Placental pericyte (primary cell): ENCODE measurements at places on chromosomes 7 and 10. TPM values are rescaled to one million over a fixed set of nuclear protein-coding genes. Genes with fewer than 3 reads are reported as not detected.

LRRC18 gene
- total RNA-seq = not detected in 2 replicates

IL2RA gene
- not detected in 2 replicates for total RNA-seq

SPDYE8 gene
- not detected in 2 replicates for total RNA-seq

LAMB4 gene
- 0.29 TPM in 1 of 2 replicates, not detected in the other for total RNA-seq

LRRD1 gene
- total RNA-seq = under 0.01 TPM in 1 of 2 replicates, not detected in the other

BAIAP2L1 gene
- total RNA-seq = 9.0 and 10.2 TPM in 2 replicates

CYP26C1 gene
- 0.14 TPM in 1 of 2 replicates, not detected in the other for total RNA-seq

SLC26A5 gene
- total RNA-seq = not detected in 2 replicates

ADRB1 gene
- not detected in 2 replicates for total RNA-seq

MRLN gene
- total RNA-seq = not detected in 2 replicates

PDE6C gene
- not detected in 2 replicates for total RNA-seq

TMEM213 gene
- not detected in 2 replicates for total RNA-seq

RAMP3 gene
- not detected in 2 replicates for total RNA-seq

SMNDC1 gene
- total RNA-seq = 6.8 and 8.7 TPM in 2 replicates

PDLIM1 gene
- 37.9 and 105 TPM in 2 replicates for total RNA-seq

DNAAF5 gene
- 33.3 and 59.1 TPM in 2 replicates for total RNA-seq

CUBN gene
- 1.1 and 3.7 TPM in 2 replicates for total RNA-seq

PAPOLB gene
- under 0.01 and 0.14 TPM in 2 replicates for total RNA-seq

SP8 gene
- not detected in 2 replicates for total RNA-seq

HUS1 gene
- total RNA-seq = 18.6 and 35.6 TPM in 2 replicates

RPEL1 gene
- total RNA-seq = under 0.01 TPM in 1 of 2 replicates, not detected in the other

PIK3AP1 gene
- under 0.01 and 0.43 TPM in 2 replicates for total RNA-seq

FAM24A gene
- not detected in 2 replicates for total RNA-seq

MPP7 gene
- 0.14 TPM in 1 of 2 replicates, not detected in the other for total RNA-seq

TMEM225B gene
- 0.44 TPM in 1 of 2 replicates, not detected in the other for total RNA-seq

MBL2 gene
- not detected in 2 replicates for total RNA-seq

FLNC gene
- 67.8 and 206 TPM in 2 replicates for total RNA-seq

WDFY4 gene
- total RNA-seq = under 0.01 TPM in 1 of 2 replicates, not detected in the other

VAX1 gene
- total RNA-seq = not detected in 2 replicates

PRPS1L1 gene
- not detected in 2 replicates for total RNA-seq

ZC3HAV1 gene
- 23.0 and 57.1 TPM in 2 replicates for total RNA-seq

PNLIPRP2 gene
- total RNA-seq = not detected in 2 replicates

FAM25G gene
- total RNA-seq = not detected in 2 replicates

ANKRD1 gene
- 7.0 and 12.9 TPM in 2 replicates for total RNA-seq

ATP6V0A4 gene
- total RNA-seq = 0.14 and 0.22 TPM in 2 replicates

GIMAP8 gene
- total RNA-seq = under 0.01 TPM in 1 of 2 replicates, not detected in the other

CALML5 gene
- total RNA-seq = not detected in 2 replicates

PNLIP gene
- not detected in 2 replicates for total RNA-seq

CPN1 gene
- not detected in 2 replicates for total RNA-seq

ABI1 gene
- total RNA-seq = 32.4 and 73.4 TPM in 2 replicates

TMEM196 gene
- not detected in 2 replicates for total RNA-seq

MYO3A gene
- not detected in 2 replicates for total RNA-seq

OPN1SW gene
- not detected in 2 replicates for total RNA-seq

GRID1 gene
- 0.29 TPM in 1 of 2 replicates, not detected in the other for total RNA-seq

CAMK2B gene
- total RNA-seq = 0.22 and 0.43 TPM in 2 replicates

SFXN4 gene
- 11.6 and 17.5 TPM in 2 replicates for total RNA-seq

SERPINE1 gene
- 1,212 and 2,489 TPM in 2 replicates for total RNA-seq

CASP2 gene
- 8.3 and 15.0 TPM in 2 replicates for total RNA-seq

ADCY1 gene
- 0.22 and 0.29 TPM in 2 replicates for total RNA-seq

MTPN gene
- 74.8 and 176 TPM in 2 replicates for total RNA-seq
